ENCODE measurements at places on chromosomes 4 and X.
A peak's percentile ranks its signal among the peaks of the same experiment; 100 is the strongest.

- no peak for DNase-seq
Observed at GRCh38 chr4:180164799-180165198, 2078.4 kb upstream of the TENM3 start.

GRCh38 chr4:87089368-87089767, 131.1 kb downstream of the KLHL8 start:
- no peak for DNase-seq

DNA sequence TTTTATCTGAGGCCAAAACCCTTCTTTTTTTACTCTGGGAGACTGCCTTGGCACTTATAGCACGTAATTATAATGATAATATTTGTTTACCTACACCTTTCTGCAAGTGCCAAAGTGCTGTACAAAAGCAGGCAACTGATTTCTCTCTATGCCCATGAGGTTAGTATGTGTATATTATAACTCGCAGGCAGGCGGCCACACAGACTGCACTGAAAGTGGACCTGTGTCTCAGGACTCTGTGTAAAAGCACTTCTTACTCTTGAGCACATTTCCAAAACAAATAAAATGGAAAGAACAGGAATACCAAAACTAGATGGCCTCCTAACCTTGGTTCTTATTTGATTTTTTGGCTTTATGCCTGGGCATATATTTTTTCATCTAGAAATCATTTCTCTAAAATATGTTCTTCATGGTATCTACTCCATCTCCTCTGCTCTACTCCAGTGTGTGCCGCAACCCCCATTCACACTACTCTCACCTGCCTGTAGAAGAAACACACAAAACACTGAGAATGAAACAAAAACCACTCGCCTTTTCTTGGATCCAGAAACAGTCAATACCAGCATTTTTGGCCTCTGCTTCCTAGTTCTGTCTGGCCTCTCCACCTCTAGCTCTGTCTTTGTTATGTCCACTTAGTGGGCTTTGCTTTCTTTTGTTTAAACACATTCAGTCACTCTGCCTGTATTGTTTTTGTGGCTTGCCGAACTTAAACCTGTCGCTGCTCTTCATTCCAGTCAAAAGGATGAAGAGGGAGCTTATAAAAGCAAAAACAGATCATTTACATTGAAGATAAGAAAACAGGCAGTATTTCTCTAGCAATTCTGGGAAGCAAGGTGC, 934.5 kb upstream of the TENM3 start:
- no peak for DNase-seq

DNA sequence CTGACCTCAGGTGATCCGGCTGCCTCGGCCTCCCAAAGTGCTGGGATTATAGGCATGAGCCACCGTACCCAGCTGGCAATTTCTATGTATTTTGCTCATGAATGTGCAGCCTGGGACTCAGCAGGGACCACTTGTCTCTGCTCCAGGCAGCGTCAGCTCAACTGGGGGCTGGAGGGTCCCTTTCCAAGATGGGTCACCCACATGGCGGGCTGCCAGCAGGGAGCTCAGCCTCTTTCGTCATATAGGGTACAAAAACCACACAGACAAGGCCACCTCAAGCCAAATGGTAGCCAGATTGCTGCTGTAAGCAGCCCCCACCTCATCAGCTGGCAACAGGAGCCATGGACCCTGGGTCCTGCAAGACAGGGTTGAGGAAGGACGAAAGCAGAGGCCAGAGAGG, 2.4 kb upstream of the CLDN24 start:
- no peak for DNase-seq

DNA sequence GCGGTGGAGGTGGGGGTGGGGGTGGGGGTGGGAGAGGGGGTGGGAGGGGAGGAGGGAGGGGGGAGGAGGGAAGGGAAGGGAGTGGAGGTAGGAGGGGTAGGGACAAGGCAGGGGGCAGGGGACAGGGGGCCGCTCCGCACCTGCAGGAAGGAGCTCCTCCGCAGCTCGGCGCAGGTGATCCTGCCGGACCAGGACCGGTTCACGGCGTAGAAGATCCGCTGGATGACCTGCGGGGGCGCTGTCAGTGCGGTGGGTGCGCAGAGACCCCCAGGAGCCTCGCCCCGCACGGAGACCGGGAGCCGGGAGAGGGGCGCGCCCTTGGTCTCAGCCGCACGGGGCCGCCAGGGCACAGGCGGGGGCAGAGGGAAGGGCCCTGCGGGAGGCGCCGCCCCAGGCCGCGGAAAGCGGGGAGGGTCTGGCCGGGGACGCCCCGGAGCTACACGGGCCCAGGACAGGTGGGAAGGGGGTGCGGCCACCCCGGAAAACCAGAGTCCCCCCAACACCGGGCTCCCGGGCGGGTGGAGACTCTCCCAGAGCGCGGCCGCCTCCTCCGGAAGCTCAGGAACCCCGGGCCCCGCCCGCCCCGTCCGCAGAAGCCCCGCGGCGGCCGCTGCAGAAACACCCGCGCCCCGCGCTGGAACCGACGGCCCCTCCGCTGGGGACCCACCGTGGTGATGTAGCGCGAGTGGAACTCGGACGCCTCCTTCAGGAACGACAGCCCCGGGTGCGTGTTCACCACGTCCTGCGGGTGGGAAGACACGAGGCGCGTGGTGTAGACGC, 27.6 kb upstream of the GTPBP6 start:
- no peak for DNase-seq

- no peak for DNase-seq
Observed at GRCh38 chr4:174873931-174874330, 44.2 kb upstream of the ADAM29 start.

DNA sequence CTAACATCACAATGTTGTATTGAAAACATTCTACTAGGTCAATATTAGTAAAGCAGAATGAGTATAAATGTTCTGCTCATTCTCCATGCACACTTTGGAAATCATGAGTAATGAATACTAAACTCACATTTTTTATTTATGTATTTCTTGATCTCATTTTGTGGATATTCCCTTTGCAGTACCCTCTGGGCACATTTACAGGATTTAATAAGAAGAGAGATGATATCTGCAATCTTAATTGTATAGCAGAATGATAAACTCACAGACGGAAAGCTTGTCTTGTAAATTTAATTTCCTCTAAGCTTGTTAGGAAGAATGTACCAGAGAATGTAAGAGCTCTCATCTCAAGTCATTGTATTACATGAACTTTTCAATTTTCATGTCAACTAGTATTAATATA, 1279.7 kb downstream of the PCDH7 start:
- no peak for DNase-seq

- DNase-seq = no peak
Observed at GRCh38 chr4:161376275-161376674, 787.5 kb downstream of the FSTL5 start.

- DNase-seq = peak; percentile 90
Observed at GRCh38 chr4:78056265-78057129, 626 bp upstream of the FRAS1 start.

- no peak for DNase-seq
Observed at GRCh38 chr4:20386906-20387305, 135.2 kb downstream of the SLIT2 start.

DNA sequence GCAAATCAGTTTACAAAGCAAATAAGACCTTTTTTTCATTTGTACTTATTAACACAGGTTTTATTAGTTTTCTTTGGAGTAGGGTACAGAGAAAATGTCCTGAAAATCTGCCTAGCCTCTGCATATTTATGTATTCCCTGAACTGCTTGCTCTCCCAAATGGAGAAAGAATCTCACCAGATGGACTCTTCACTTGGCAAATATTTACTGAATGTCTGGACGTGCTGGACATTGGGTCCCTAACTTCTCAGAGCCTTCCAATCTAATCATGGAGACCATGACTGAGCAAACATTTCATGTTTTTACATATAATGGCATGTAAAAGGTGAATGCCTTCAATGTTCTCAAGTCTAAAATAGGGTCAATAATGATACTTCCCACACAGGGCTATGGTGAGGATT, 126.0 kb downstream of the CHRDL1 start:
- no peak for DNase-seq

DNA sequence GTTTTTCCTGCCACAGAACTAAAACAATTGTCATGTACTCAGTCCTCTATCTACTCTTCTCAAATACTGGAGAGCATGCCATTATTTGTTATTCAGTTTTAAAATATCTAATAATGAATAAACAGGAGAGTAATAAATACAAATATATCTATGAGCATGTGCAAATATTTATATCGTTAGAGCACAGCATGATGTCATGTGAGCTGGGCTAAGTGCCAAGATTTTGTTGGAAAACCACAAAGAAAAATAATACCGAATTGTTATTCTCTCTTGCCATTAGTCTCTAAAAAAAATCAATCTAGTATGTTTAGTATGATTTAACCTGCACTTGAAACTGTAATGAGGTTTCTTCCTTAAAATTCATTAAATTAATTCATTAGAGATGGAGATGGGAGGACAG, 97.3 kb downstream of the DDX60 start:
- no peak for DNase-seq

DNA sequence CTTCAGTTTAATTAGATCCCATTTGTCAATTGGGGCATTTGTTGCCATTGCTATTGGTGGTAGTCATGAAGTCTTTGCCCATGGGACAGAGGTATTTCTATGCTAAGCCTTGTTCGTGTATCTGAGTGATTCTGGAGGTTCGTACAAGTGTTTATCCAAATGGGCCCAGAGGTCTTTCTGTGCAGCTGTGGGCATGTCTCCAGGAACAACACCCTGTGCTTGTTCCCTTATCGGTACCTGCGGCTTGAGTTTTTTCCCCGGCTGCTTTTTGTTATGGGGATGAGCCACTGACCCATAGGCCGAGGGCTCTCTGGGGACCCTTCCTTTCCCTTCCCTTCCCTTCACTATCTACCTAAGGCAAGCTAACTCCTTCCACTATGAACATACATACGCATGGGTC, 81.4 kb upstream of the WDR1 start:
- no peak for DNase-seq

DNA sequence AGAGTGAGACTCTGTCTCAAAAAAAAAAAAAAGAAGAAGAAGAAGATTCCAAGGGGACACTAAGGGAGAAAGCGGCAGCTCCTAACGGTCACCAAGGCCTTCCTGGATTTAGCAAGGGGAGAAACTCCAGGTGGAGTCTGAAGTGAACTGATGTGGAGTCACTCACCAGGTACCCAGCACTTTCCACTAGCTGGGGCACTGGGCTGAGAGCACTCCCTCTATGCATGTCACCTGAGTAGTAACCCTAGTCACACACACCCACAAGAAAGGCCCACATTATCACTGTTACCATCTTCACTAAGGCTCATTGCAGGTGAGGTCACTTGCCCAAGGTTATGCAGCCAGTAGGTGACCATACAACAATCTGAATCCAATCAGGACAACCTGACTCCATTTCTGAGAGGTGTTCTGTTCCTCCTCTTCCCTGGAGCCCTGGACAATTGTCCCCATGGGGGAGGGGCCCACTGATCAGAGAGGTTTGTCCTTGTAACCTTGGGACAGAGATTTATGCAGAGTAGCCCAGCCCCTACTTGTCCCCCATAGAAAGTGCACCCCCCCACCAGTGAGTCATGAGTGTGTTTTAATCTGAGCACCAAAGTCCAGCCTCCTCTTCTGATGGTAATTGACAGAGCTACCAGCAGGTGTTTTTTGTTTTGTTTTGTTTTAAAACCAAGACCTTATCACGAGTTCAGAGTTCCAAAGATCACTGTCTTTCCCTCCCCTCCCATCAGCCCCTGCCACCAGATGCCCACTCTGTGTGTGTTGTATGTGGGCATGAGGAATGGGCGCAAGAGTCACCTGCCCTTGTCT, 5.9 kb upstream of the SASH3 start:
- DNase-seq = no peak

DNA sequence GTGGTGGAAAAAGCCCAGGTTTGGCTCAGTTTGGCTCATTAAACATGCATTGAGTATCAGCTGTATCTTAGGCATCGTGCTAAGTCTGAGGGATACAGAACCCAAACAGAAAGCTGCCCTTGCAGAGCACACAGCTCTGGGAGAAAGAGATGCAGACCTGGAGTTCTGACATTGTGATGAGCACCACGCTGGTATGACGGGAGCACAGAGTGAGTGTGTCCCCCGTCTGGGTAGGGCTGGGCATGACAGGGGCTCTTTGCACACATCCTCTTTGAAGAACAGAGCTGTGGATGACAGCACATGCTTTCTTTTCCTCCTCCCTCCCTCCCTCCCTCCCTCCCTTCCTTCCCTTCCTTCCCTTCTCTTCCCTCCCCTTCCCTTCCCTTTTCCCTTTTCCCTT, 52.2 kb downstream of the CLCN4 start:
- DNase-seq = no peak

DNA sequence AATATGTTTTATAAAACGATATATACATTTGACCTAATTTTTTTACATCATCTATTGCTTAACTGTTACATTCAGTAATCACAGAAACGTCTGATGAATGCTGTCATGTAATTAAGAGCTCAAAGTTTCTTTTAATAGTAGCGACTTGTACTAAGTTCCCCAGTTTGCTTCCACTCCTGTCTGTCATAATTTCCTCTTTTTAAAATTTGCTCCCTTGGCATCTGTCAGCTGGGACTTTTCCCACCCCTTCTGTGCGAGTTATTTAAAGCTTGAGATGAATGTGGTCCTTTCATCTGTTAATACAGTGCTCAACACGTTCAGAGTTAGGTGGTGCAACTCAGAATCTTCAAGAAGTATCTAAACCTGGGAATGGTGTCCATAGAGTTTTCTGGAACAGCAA, 1.2 kb downstream of the RAP1GDS1 start:
- no peak for DNase-seq

- DNase-seq = no peak
Observed at GRCh38 chr4:29588617-29589016, 1131.6 kb upstream of the PCDH7 start.

GRCh38 chr4:134885436-134885835, 683.8 kb upstream of the PABPC4L start:
- no peak for DNase-seq

DNA sequence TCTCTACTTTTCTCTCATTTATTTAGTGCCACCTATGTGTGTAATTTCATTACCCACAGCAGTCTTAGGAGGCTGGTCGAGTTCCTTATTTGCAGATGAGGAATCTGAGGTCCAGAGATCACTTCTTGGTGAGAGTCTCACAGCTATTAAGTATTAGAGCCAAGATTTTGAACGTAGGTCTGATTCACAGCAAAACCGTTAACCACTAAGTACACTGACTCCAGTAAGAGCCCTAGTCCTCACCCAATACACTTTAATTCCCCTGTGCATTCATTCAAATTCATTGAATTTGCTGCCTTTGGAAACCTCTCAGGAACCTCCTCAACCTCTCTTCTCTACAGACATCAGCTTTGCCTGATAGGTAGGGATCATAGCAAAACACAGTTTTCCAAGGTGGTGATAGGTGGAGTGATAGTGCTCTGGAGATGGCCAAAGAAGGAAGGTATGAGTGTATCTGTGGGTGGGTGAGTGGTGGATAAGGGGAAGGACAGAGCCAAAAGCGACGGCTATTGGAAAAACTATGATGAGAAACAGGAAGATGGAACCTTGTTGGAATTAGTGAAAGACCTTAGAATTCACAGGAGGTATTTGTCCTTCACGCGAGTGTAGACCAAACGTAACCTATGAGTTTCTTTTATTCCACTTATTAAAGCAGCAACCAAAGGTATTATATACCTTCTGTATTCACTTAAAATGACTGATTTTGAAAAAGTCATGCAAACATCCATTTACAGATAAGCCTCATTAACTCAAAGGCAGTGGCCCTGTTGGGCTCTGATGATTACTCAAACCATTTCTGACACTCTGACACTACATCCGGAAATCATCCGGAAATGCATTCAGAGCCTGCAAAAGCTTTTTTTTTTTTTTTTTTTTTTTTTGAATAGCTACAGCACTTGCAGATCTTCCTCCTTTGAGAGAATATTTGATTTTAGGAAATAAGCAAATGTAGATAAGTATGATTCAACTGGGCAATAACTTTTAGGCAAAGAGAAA, 6.3 kb downstream of the FMR1 start:
- no peak for DNase-seq

- no peak for DNase-seq
Observed at GRCh38 chr4:32073542-32073941, 1353.4 kb downstream of the PCDH7 start.

GRCh38 chrX:5683996-5684395, 544.7 kb downstream of the NLGN4X start:
- DNase-seq = no peak

Data from H9 (cell line).